ENCODE measurements at places on chromosomes 7 and 10.

DNA sequence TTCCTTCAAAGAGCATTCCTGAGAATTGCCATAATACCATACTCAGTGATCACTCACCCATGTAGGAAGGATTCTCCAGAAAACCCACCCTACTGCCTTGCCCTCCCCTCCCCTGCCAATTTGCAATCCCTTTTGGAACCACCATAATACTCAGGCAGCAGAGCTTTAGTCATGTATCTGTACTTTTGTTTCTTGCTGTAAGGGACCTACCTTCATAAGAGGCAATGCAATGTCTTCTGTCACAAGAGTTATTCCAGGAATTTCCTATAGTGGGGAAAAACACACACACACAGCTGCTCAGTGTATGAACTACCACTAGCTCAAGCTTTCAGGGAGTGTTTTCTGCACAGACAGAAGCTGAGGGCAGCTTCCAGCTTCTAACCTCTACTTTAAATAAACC, 67.0 kb downstream of the GSAP start:
- DNase-seq, result no peak
- peaks cover 49% of the 10 kb centered on the region for H3K4me1 ChIP-seq
- no peaks in the 10 kb centered on the region for H3K27me3 ChIP-seq
- peaks cover 4% of the 10 kb centered on the region for H3K36me3 ChIP-seq

DNA sequence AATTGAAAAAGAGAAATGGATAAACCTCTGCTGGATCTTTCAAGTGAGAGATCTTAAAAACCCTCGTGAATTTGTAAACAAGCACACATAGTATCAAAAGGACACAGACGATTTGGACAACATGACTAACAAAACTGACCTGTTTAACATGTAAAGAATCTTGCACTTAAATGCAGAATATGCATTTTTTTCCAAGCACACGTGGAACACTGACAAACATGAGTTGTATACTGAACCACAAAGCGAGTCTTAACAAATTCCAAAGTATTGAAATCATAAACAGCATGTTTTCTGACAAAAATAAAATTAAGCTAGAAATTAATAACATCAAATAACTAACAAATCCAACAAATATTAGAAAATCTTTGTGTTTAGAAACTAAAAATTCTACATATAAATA, 65.0 kb upstream of the ZNF746 start:
- DNase-seq, result no peak
- peaks cover 10% of the 10 kb centered on the region for H3K36me3 ChIP-seq
- H3K27ac ChIP-seq, result no peak overlapping the region
- H3K27me3 ChIP-seq, result no peaks in the 10 kb centered on the region

DNA sequence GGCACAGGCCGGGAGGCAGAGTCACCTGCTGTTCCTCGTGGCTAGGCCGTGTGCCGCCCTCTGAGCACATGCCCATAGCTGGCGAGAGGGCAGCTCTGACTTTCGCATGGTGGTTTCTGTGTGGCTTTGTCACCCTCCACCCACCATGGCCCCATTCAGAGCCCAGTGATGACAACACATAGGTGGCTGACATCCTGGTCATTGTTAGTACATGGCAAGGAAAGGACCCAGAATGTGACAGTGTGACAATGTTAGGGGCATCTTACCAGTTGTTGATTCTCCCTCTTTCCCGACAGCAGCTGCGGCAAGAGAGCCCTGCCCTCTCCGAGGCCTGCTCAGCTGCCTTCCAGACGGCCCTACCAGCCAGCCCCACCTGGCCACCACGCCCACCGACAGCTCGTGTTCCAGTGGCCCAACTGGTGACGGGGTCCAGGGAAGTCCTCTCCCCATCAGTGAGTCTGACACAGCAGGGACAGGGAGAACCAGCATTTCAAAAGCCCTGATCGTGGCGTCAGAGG, 52.2 kb downstream of the ZNF467 start:
- peaks cover 16% of the 10 kb centered on the region for H3K36me3 ChIP-seq
- no peak overlapping the region for H3K4me3 ChIP-seq
- H3K27ac ChIP-seq, result no peak overlapping the region
- DNase-seq, result no peak
- peaks cover 10% of the 10 kb centered on the region for H3K4me1 ChIP-seq

- no peak overlapping the region for H3K27ac ChIP-seq
- DNase-seq, result no peak
- peaks cover 25% of the 10 kb centered on the region for H3K27me3 ChIP-seq
- H3K36me3 ChIP-seq, result no peaks in the 10 kb centered on the region
- H3K4me1 ChIP-seq, result no peaks in the 10 kb centered on the region
- H3K4me3 ChIP-seq, result no peak overlapping the region
Measured at GRCh38 chr10:24446739-24447138, 237.8 kb downstream of the KIAA1217 start.

DNA sequence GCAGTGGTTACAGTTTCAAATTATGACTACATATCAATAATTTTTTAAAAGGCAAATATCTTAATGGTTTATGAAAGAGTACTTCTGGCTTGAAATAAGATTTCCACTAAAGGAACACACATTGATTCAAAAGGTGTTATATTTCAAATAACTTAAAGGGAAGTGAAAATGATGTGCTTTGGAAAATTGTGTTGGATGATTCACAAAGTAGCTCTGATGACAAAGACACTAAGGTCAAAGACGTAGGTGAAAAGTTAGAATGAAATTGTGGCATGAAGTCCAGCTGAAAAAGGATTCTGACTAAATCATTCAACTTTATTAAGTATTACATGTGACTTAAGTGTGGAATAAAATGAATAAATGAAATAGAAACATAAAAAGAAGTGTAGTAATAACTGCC, 20.8 kb upstream of the OR2A5 start:
- no peak overlapping the region for H3K27ac ChIP-seq
- H3K27me3 ChIP-seq, result peaks cover 12% of the 10 kb centered on the region
- H3K4me3 ChIP-seq, result no peak overlapping the region
- no peaks in the 10 kb centered on the region for H3K36me3 ChIP-seq

All from effector memory CD8-positive, alpha-beta T cell (primary cell).